Activated CD8-positive, alpha-beta memory T cell treated with anti-CD3 and anti-CD28 coated beads for 36 hours (primary cell): ENCODE measurements at places on chromosomes 11 and 22. TPM values are rescaled to one million over a fixed set of nuclear protein-coding genes. Genes with fewer than 3 reads are reported as not detected.

SHANK2 gene
- not detected for total RNA-seq

SLC37A2 gene
- total RNA-seq = 0.30 TPM

C1QTNF6 gene
- total RNA-seq = 3.4 TPM

TMEM191B gene
- total RNA-seq = 1.2 TPM
